Testis (tissue), 5 donors: ENCODE measurements at places on chromosomes 11 and 22.

GRCh38 chr11:131195661-131196517 lies 174.5 kb upstream of the NTM start:
- DNase-seq = peak; percentile 52

DNA sequence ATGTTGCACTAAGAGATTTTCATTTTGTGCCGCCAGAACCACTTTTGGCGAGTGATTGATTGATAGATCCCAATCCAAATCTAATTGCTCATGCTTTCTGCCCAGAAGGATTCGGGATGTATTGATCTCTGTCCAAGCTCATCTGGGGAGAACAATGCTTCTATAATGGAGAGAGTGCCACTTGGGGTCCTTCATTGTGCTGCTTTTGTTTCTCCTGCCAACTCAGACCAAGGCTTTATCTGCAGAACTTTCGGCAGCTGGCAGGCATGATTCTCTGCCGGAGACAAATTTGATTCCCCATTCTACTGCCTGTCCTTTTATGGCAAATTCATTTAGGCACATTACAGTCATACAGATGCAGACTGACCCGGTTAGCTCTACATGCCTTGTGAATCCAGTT lies 62.9 kb upstream of the NTM start:
- DNase-seq = no peak

DNA sequence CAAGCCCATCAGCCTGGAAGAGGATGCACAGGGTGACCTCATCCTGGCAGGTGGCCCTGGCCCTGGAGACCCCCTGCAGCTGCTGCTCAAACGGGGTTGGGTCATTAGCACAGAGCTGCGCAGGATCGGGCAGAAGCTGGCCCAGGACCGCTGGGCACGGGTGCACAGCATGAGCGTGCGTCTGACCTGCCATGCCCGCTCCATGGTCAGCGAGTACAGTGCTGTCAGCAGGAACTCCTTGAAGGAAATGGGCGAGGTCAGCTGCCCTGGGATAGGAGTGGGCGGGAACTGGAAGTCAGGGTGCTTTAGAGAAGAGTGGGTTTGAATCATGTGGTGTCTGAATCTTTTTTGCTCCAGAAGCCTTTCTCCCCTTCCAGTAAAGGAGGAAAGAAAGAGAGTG lies 61.1 kb downstream of the INSC start:
- DNase-seq = no peak

- no peak for DNase-seq
Observed at GRCh38 chr11:112634551-112634950, 326.7 kb upstream of the NCAM1 start.

- peak; percentile 49 for DNase-seq
Observed at GRCh38 chr11:132941024-132941646, 591.2 kb downstream of the OPCML start.

DNA sequence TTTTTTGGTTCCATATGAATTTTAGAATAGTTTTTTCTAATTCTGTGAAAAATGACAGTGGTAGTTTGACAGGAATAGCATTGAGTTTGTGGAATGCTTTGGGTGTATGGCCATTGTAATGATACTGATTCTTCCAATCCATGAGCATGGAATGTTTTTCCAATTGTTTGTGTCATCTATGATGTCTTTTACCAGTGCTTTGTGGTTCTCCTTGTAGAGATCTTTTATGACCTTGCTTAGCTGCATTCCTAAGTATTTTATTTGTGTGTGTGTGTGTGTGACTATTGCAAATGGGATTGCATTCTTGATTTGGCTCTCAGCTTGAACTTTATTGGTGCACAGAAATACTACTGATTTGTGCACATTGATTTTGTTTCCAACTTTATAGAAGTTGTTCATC lies 3.0 kb upstream of the CSF2RB start:
- no peak for DNase-seq

GRCh38 chr11:1295086-1295485 lies 14.3 kb downstream of the TOLLIP start:
- DNase-seq = no peak

DNA sequence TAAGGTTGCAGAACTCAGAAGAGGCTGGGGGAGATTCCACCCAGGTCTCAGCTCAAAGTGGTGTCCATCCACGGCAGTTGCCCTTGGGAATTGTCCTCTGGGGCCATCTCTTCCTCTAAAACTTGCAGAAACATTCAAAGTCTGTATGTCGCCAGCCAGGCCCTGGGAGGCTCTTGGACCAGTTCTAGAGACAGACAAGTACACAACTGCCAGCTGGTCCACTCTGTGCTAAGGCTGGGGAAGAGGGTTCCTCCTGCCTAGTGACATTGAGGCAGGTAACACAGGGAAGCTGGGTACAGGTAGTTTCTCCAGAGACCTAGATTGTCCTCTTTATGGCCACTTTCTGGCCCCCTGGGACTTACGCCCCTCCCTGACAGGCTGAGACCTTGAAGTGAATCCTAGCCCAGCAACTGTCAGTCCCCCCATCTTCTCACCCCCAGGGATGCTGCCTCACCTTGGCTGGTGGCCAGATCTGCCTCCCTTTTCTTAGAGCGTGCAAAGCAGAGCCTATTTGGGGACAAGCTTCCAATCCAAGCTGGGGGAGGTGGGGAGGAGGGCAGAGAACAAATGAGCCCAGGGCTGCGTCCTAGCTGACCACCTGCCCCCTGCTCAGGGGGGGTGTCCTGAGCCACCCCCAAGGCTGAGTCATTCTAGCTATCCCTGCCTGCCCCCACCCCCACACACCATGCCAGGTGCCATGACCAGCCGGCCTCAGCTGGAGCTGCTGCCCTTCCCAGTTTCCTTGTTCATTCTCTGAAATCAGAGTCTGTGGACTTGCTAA lies 8.4 kb downstream of the FAM83F start:
- DNase-seq = no peak

- no peak for DNase-seq
Observed at GRCh38 chr11:120236169-120237107, 3.5 kb upstream of the POU2F3 start.

- DNase-seq = no peak
Observed at GRCh38 chr11:115654792-115655191, 150.6 kb upstream of the CADM1 start.

- DNase-seq = no peak
Observed at GRCh38 chr11:114366331-114367243, 33.7 kb downstream of the C11orf71 start.
